Hippocampal formation (tissue), 2 donors: ENCODE measurements at places on chromosomes 4 and X.

- DNase-seq, result no peak
Observed at GRCh38 chr4:75892508-75892907, 9.7 kb downstream of the PPEF2 start.

- no peak for DNase-seq
Observed at GRCh38 chrX:66150163-66150562, 13.9 kb upstream of the HEPH start.

DNA sequence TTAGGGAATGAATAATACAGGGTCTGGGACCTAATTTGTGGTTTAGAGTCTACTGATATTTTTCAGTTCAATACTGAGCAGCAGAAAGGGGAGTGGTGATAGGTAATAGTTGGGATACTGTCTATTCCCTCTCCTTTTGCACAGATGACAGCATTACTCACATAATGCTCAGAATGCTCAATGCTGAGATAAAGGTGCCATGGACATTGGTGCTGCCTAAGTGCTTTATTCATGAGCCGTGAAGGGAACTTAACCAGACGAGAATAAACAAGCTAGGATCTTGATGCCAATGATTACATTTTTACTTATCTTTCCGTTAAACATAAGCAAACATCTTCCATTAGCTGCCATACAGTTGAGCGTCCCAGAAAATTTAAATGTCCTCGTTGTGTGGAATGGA, 75.6 kb downstream of the STK32B start:
- DNase-seq, result no peak

- DNase-seq, result no peak
Observed at GRCh38 chr4:37393321-37393720, 148.8 kb downstream of the NWD2 start.
